HT1080 (cell line): ENCODE measurements at places on chromosomes 5 and 9.

DNA sequence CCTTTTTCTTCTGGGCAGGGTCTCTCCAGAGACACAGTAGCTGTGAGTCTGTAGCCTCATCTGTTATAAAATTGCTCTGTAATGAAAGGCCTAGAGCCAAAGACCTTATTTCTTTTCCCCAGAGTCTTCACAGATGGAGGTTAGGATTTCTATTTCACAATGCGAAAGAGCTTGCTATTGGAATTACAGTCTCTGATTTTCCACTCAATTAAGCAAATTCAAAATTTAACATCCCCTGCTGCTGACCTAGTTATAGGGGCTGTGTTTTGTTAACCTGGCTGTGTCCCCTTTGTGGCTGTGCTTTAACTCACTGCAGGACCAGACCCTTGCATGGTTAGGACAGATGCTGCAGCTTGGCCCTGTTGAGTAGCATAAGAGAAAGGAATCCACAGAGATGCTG, 190.3 kb upstream of the NMUR2 start:
- DNase-seq, result no peak

DNA sequence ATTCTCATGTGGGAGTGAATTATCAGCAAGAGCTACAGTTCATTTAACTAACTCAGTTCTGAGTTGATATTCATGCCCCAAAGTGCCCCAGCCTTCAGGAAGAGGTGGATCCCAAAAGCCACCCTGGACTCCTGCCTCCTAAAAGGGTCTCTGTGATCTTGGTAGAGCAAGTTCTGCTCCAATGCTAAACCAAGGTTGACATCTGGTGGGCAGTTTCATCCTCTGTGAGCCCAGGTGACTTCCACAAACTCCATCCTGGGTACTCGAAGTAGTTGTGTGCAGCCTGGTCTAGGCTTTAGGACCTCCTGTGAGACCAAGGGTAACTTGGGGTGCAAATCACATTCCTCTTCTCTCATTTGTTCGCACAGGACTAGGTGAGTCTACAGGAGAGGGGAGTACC, 816.8 kb downstream of the MTRR start:
- DNase-seq, result no peak

DNA sequence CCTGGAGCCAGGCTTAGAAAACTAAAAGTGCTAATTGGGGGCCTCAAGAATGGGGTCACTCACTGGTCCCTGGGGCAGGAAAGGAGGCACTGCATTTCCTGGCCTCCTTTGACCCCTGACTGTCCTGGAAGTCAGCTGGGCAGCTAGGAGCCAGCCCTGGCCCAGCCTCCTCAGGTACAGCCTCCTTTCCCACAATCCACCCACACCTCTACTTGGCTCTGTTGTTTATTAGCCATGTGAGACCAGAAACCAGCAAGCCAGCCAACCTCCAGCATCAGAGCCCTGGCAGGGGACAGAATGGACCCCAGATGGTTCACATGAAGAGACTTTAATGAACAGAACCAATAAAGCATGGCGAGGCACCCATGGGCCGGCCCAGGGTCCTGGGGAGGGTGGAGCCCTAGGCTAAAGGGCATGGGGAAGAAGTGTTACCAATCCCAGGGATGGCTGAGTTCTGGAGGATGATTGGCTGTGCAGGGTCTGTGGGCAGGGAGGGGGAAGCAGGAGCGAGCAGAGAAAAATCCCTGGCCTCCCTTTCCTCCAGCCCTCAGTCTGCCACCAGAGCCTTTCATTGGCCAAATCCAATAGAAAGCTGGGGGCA, 55.3 kb upstream of the ANGPTL2 start:
- DNase-seq, result no peak

GRCh38 chr5:161406880-161407279, 139.6 kb downstream of the GABRB2 start:
- no peak for DNase-seq

DNA sequence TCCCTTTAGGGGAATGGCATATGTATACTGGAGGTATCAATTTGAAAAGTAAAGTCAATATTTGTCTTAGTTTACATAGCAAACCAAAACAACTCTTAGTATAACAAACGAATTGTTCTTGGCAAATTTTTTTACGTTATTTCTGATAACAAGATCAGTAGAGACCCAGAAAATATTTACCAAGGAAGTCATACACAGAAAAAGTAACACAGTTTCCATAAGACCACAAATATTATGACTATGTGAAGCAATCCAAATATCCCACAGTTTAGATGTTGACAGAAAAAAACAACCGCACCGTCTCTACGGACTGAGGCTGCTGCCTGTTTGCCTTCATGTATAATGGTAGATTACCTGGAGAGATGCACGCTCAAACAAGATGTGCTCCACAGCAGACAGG, 46.5 kb upstream of the DAPK1 start:
- no peak for DNase-seq

DNA sequence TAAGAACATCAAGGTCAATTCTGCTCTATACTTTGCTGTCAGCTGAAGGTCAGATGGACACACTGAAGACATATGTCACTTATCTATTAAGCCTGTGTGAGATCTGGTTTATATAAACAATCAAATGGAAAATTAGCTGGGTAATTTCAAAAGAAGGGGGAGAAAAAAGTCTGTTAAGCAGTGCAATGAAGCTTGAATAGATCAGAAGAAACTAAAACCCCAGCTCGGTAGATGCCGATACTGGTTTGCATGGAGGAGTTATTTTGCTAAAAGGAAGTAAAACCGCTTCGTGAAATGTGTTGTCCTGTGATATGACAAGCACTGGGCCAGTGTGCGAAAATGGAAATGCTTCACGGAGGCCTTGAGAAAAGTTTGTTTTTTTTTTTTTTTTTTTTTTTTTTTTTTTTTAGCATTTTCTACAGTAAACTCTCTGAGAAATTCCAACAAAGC, 148.8 kb downstream of the MEF2C start:
- DNase-seq, result no peak

GRCh38 chr5:166302166-166302565, 1989.3 kb upstream of the WWC1 start:
- DNase-seq, result no peak

- no peak for DNase-seq
Observed at GRCh38 chr9:23194281-23194680, 631.8 kb downstream of the ELAVL2 start.

GRCh38 chr9:100602342-100602801, 24.5 kb downstream of the CAVIN4 start:
- peak; percentile 53 for DNase-seq

GRCh38 chr9:89212171-89212570, 33.6 kb upstream of the SHC3 start:
- DNase-seq, result no peak

GRCh38 chr5:40334242-40334635, 345.5 kb upstream of the PTGER4 start:
- DNase-seq, result no peak

- DNase-seq, result no peak
Observed at GRCh38 chr5:33210978-33211377, 229.8 kb upstream of the TARS1 start.

GRCh38 chr9:93260263-93261066, 76.5 kb downstream of the WNK2 start:
- no peak for DNase-seq

DNA sequence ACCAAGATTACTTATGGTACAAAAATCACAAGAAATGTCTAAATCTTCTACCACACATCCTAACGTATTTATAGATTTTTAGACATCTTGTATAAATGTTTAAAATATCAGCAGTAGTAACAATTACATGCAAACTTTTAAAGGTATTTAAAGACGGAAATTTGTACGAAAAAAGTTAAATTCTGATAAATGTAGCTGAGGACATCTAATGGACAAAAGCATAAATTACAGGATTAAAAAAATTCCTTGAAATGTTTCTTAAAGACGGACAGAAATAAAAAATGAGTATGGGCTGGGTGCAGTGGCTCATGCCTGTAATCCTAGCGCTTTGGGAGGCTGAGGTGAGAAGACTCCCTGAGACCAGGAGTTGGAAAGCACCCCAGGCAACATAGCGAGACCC, 15.8 kb downstream of the ERCC8 start:
- DNase-seq, result peak; percentile 7

DNA sequence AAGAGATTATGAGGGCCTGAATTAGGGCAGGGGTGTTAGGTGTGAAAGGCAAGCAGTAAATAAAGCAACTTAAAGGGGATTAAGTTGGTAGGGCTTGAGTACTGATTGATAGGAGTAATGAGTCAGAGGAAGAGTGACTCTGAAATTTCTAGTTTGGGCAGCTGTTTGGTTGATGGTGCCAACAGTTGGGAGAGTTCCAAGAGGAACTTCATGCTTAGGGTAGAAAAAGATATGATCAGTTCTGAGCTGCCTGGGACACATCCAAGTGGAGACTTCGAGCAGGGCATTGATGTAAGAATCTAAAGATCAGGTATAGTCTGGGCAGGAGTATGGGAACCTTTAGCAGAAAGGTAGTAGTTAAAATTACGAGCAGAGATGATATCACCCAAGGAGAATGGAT, 10.2 kb downstream of the MAMDC2 start:
- peak; percentile 93 for DNase-seq

DNA sequence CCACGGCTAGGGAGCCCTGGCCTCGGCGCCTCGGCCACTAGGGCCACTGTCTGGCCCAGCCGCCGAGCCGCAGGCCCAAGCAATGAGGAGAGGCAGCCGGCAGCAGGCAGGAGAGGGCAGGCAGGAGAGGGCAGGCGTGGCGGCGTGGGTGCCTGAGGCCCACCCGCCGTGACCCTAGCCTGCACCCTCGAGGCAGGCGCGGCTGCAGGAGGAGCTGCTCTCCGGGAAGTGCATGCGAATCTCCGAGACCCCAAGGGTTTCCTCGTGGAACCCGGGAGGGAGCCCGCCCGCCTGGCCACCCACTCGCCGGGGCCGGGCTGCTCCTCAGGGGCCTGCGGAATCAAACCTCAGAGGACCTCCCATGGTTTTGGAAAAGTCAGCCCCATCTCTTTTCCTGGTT, 9.3 kb downstream of the GRIN1 start:
- no peak for DNase-seq

- no peak for DNase-seq
Observed at GRCh38 chr9:15433661-15434060, 11.0 kb downstream of the SNAPC3 start.

DNA sequence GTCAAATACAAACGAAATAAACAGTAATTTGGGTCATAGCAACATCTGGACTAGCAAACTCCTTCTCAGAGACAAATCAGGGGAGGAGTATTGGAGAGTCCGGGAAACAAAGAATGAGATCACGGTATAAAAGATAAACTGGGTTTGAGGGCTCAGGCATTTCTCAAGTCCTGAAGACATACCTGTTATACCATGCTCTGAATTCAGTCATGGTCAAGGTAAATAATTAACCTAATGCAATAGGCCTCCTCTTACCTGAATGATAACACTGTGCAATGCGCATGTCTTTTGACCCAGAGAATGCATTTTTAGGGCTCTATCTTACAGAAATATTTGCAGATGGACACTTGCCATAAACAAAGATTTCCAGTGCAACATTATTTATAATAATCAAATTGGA, 31.9 kb upstream of the SPDL1 start:
- DNase-seq, result no peak

- DNase-seq, result no peak
Observed at GRCh38 chr5:55177078-55177477, 4.1 kb upstream of the CDC20B start.
